ENCODE measurements at places on chromosomes 3 and 15.

DNA sequence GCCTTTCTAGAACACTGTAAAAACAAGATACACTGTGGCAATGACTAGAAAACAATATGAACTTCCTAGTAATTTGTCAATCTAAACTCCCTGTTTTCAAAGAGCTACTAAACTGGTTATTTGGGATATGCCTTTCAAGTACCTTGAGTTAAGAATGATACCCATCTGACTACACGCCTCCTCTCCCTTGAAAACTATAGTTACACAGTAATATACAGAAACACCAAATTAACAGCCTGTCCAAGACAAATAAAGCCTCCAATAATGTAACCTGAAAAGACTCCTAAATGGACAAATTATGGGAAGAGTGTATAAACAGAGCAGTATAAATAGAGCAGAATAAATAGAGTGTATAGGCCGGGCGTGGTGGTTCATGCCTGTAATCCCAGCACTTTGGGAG lies 70.1 kb downstream of the SMARCC1 start:
- DNase-seq: no peak

GRCh38 chr3:111130827-111131226 lies 59.2 kb downstream of the NECTIN3 start:
- DNase-seq: no peak

- DNase-seq: no peak
Measured at GRCh38 chr3:27708250-27708649, 13.9 kb downstream of the EOMES start.

DNA sequence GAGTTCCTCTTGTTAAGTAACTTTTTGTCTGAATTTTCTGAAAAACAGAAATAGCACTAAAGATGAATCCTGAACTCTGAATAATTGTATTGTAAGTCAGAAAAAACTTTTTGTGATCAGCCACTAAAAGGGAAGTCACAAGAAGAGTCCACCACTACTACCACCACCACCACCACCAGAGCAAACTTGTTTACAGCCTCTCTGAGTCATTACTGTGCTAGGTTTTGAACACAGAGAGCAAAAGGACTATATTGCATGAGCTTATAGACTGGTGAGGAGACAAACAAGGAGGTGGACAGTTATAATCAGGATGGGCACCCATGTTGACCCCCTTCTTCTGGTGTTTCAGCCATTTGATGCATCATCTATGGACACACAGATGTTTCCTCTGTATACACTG lies 141.7 kb downstream of the IL5RA start:
- no peak for DNase-seq

DNA sequence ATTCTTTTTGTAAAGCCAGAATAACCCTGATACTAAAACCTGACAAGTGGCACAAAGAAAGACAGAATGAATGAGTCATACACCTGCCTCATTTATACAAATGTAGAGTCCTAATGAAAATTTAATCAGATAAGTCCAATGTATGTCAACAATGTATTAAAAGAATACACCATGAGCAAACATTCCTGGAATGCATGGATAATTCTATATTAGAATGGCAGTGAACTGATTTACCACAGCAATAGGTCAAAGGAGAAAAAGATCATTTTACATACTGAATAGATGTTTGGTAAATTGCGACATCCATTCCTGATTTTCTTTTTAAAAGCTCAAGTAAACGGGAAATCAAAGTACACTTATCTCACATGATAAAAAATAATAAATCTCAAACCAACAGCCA lies 11.2 kb upstream of the LOXL1 start:
- peak; percentile 49 for DNase-seq

- peak; percentile 18 for DNase-seq
Measured at GRCh38 chr15:82810890-82811426, 1.5 kb downstream of the WHAMM start.

DNA sequence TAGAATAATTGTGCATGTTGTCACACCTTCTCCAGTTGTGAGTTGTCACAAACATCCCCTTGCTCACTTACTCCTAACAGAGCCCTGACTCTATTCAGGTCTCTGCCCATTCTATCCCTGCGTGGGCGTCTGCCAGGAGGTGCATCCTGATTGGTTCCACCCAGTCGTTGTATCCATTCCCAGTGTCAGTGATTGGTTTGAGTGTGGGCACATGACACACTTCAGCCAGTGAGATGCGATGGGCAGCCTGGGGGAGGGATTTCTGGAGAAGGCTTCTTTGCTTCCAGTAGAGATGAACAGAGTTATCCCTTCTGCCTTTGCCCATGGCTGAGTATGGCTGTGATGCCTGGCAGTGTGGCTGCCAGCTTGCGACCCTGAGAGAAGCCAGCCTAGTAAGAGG lies 18.7 kb downstream of the PXYLP1 start:
- no peak for DNase-seq
